ENCODE measurements at places on chromosomes 11 and 22.

DNA sequence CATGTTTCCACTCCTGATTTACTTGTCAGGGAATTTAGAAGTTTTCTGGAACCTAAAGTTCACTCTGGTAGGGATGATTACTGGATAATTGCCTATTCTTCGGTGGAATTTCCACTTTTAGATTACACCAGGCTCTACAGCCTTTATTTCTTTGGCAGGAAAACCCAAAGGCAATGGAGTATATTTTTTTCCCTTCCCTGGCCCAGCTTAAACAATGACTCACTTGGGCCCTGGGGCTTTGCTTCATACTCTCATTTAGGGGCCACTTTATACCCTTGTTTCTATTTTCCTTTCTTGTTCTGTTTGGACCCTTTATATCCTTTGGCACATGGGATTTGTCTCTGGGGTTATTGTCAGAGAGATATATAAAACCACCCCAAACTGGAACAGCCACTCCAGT is 114.7 kb downstream of the CSTPP1 start:
- DNase-seq = no peak

DNA sequence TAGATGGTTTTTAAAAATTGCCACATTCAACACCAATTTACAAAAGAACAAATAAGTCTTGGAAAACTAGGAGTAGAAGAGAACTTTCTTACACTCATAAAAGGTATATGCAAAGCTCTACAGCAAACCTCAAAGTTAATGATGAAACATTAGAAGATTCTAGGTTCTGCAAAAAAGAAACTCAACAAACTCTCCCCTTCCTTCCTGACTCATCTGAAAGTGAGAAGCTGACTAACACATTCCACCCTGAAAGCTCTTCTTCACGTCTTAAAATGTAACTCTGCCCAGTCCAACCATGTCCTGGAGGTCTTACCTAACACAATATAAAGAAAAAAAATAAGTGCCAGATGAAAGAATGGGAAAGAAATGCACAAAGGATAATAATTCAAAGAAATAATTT is 218.9 kb upstream of the ISX start:
- no peak for DNase-seq

DNA sequence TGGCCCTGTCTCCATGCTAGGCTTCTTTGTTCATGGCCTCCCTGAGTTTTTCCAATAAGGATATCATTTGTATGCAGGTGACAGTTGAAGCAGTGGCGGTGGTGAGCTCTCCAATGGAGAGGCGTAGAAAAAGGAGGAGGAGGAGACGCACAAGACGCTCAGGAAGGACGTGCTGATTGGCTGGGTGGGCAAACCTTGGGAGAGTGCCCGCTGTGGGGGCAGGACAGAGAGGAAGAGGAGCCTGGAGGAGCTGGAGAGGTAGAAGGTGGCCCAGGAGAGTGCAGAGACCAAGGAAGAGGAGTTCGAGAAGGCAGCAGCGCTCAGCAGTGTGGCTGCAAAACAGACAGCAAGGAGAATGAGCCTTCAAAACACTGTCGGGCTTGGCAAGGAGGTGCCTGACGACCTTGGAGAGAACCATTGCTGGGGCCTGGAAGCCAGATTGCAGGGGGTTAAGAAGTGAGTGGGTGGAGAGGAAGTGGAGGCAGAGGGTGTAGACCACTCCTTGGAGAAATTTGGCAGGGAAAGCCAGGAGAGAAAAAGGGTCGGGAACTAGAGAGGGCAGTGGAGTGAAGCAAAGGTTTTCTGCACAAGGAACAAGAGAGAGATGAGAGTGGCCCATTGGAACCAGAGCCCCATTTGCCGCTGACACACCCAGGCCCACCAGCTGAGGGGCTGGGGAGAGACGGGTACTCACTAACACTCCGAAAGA is 7.5 kb downstream of the CLCF1 start:
- no peak for DNase-seq

DNA sequence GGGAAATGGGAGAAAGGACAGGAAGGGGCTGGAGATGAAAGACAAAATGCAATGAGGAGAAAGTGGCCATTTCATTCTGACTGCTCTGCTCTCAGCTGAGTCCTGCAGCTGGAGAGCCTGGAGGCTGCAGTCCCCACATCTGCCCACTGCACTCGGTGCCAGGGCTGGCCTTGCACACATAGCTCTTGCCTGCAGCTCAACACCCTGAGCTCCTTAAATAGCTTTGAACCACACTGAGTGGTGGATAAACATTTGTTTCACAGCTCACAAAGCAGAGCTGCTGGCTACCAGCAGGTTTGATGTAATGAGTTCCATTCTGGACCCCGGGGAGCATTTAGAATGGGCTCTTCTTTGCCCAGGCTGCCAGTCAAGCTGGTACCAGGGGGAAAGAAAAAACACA is 426.1 kb upstream of the CADM1 start:
- DNase-seq = no peak

- DNase-seq = no peak
These were observed 94.1 kb upstream of the LIN7C start for GRCh38 chr11:27600656-27601055.

DNA sequence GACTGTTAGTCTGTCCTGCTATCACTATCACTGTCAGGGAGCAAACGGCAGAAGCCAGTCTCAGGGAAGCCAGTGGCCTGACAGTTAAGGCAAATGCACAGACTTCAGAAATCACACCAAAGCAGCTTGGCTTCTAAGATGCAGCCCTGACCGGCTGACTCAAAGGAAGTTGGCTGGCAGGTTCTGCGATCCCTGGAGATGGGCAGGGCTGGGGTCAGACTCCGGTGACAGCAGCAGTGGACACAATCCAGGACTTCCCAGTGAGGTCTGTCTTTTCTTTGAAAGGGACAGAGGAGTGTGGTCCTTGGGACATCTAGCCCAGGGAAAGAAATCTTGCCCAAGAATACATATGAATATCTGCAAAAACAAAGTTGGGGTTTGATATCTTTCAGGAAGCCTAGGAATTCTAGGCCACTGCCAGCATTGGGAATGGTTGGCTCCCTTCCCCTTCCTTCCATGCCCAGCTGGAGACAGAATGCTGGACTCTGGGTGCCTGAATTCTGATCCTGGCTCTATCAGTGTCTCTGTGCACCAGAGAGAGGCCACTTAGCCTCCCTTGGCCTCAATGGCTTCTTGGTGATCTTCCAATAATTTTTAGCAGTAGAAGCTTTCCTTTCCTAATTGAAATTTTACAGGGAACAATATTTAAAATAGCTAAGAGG is 108.9 kb downstream of the KIRREL3 start:
- DNase-seq = no peak

- DNase-seq = no peak
These were observed 47.9 kb downstream of the CHRDL2 start for GRCh38 chr11:74683279-74683871.

- no peak for DNase-seq
These were observed at the start of gene BDNF for GRCh38 chr11:27700351-27701301. BDNF (minus strand) TSS chr11:27700455; CDS start chr11:27658564, 41,891 bp downstream.

DNA sequence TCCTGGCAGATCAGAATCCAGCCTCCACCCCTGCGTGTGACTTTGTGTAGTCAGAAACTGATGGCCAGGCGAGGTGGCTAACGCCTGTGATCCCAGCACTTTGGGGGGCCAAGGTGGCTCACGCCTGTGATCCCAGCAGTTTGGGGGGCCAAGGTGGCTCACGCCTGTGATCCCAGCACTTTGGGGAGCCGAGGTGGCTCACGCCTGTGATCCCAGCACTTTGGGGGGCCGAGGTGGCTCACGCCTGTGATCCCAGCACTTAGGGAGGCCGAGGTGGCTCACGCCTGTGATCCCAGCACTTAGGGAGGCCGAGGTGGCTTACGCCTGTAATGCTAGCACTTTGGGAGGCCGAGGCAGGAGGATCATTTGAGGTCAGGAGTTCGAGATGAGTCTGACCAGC is 5.2 kb downstream of the NCAPH2 start:
- no peak for DNase-seq

DNA sequence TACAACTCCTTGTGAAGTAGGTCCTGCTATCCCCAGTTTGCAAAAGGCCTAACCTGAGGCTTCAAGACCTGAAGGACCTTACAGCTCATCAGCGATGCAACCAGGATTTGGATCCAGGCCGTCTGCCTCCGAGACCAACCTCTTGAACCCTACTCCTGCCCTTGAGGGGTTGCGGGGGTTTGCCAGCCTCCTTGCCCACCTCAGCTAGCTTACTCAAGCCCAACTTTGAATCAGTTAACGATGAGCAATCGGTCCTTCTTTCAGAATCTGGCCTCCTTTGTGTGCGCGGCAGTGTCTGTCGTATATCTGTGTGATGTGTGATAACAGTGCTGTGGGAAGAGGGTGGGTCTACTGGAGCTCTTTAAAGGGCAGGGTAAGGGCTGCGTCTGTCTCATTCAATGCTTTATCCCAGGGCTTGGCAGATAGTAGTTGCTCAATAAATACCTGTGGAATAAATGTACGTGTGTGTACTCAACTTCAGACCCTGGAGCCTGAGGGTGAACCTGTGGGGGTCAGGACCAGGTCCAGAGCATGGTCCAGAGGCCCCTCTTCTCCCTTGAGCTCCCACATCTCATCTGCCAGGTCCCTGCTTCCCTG is 3.2 kb downstream of the CHRM1 start:
- no peak for DNase-seq

- no peak for DNase-seq
These were observed 37.0 kb downstream of the KIAA1671 start for GRCh38 chr22:24989541-24989951.

DNA sequence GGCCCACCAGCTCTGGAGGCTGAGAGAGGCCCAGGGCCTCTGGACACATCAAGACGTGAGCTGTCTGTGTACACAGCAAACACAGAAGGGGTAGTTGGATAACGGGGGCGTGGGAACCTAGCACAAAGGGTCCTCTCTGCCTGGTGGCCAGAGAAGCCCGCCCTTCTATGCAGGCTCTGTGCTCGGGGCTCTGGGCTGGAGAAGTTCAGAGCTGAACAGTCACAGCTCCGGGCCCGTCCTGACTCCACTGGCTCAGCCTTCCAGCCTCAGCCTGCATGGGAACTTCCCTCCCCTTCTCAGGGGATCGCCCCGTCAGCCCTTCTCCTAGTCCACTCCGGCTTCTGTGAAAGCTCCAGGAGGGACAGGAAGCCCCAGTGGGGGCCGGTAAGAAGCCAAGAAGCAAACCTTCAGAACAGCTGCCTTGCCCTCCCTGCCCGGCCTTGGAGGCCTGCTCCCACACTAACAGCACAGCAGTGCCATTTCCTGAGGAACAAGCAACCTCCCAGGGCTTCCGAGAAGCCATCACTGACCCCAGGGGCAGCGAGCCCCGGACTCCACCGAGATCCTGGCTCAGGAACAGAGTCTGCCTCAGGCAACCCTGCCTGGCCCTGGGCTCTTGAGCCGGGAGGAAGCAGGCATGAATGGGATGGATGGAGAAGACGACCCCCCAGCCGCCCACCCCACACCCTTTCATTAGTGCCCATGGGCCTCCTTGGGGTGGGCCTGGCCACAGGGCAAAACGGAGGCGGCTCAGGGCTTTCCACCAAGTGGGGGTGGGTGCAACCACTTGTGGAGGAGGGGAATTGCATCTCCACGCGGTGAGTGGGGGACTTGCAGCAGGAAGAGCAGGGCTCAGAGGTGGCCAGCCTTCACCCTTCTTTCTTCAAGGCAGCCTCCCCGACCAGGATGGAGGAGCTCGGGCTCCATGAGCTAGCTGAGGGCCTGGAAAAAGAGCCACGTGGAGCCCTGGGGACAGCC is 119.8 kb downstream of the ST3GAL4 start:
- no peak for DNase-seq

- no peak for DNase-seq
These were observed 24.8 kb downstream of the TMPRSS5 start for GRCh38 chr11:113681282-113681681.

DNA sequence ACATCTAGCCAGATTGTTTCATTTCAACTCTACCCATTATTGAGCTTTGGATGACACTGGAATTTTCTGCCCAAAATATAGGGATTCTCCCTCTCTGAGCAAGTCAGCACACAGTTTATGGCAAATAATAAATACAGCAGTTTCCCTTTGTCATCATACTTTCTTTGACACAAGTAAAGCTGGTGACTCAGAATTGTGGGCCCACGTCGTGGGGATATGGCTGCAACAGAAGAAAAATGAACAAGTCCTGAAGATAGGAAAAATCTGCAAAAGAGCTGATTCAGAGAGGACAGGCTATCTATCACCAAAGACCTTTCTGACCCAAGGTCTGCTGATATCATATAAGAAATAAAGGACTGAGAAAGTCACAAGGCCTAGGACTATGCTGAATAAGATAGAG is 236.3 kb upstream of the ZC3H12C start:
- DNase-seq = no peak

DNA sequence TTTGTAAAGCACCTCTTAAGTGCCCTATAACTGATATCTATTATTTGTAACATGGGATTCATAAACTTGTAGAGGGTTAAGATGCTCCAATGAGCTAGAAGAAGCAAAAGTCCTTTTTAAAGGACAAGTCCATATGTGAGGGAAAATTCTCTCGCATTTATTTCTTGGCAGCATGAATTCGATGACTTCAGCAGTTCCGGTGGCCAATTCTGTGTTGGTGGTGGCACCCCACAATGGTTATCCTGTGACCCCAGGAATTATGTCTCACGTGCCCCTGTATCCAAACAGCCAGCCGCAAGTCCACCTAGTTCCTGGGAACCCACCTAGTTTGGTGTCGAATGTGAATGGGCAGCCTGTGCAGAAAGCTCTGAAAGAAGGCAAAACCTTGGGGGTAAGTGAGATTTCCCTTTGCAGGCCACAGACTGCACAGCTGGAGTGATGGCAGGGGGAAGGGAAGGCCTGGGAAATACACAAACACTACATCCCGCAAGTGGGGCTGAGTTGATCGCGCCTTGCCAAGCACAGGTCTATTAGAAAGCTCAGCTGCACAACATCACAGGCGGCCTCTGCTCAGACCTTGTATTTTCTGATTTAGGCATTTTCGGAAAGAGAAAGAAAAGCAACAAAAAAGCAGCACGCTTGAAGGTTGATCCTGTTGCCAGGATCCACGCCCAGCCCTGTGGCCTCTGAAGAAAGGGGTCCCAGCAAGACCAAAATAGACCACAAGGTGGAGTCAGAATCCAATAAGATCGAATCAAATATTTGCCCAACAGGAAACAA is 1.5 kb downstream of the MS4A8 start:
- no peak for DNase-seq

DNA sequence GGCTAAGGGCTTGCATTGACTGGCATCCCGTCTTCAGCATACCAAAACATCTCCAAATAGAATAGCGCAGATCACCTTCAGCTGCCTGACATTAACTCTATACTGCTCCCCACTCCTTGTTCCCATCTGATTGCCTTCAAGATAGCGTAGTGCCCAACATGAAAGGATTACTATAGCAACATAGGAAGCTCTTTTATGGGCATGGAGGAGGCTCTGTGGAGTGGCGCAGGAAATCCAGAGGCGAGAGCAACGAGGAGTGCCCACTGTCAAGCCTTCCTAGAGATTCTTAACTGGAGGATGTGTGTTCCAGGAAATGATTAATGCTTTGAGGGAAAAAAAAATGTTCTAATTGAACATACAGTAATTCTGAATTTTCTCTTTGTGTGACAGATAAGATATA is 213.3 kb downstream of the CADM1 start:
- DNase-seq = no peak

All from AG04449 (cell line).